ENCODE measurements at places on chromosomes 2 and 18. TPM values are rescaled to one million over a fixed set of nuclear protein-coding genes. Genes with fewer than 3 reads are reported as not detected.

The C2orf66 gene
- total RNA-seq: 0.06 TPM

The NGEF gene
- total RNA-seq: 21.6 TPM

The FTCDNL1 gene
- total RNA-seq: 3.2 TPM

The SERPINB10 gene
- total RNA-seq: not detected

The ADCYAP1 gene
- not detected for total RNA-seq

The IL37 gene
- total RNA-seq: not detected

The CIB4 gene
- total RNA-seq: 0.34 TPM

The IL1RL2 gene
- total RNA-seq: not detected

The CYP20A1 gene
- total RNA-seq: 8.7 TPM

The STEAP3 gene
- 39.7 TPM for total RNA-seq

The TFPI gene
- total RNA-seq: 55.3 TPM

The CYRIA gene
- 0.14 TPM for total RNA-seq

The HEATR5B gene
- 7.3 TPM for total RNA-seq

The FAM110C gene
- 0.09 TPM for total RNA-seq

The CTLA4 gene
- total RNA-seq: not detected
